Heart left ventricle (tissue), 16 donors: ENCODE measurements at places on chromosomes 7 and 10. TPM values are rescaled to one million over a fixed set of nuclear protein-coding genes. Genes with fewer than 3 reads are reported as not detected.

- no peaks in the 10 kb centered on the region for H3K36me3 ChIP-seq
- H3K4me3 ChIP-seq: no peak overlapping the region
- no peaks in the 10 kb centered on the region for H3K27me3 ChIP-seq
- no peak overlapping the region for H3K27ac ChIP-seq
- no peaks in the 10 kb centered on the region for H3K4me1 ChIP-seq
These were observed 195.9 kb downstream of the CFTR start for GRCh38 chr7:117675497-117676435.

GRCh38 chr7:158164101-158165095 lies 423.2 kb downstream of the PTPRN2 start:
- H3K27ac ChIP-seq: no peak overlapping the region
- no peak overlapping the region for H3K4me3 ChIP-seq
- no peaks in the 10 kb centered on the region for H3K36me3 ChIP-seq
- no peaks in the 10 kb centered on the region for H3K27me3 ChIP-seq
- no peak for DNase-seq
- no peaks in the 10 kb centered on the region for H3K4me1 ChIP-seq

DNA sequence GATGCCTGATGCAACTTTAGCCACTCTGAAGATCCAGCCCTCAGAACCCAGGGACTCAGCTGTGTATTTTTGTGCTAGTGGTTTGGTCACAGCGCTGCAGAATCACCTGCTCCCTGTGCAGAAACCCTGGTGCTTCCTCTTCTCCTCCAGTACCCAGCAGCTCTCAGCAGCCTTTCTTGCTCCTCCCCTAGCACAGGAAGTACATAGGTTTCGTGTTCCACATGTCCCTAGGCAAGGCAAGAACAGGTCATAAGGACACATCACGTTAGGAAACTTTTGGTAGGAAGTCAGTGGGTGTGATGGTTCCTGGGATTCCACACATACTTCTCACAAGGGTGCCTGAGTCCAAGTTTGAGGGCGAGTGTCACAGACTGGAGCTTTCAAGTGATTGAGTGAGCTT lies 167.9 kb upstream of the PRSS1 start:
- H3K4me3 ChIP-seq: no peak overlapping the region
- H3K36me3 ChIP-seq: no peaks in the 10 kb centered on the region
- DNase-seq: no peak
- no peaks in the 10 kb centered on the region for H3K4me1 ChIP-seq
- H3K27me3 ChIP-seq: no peaks in the 10 kb centered on the region

DNA sequence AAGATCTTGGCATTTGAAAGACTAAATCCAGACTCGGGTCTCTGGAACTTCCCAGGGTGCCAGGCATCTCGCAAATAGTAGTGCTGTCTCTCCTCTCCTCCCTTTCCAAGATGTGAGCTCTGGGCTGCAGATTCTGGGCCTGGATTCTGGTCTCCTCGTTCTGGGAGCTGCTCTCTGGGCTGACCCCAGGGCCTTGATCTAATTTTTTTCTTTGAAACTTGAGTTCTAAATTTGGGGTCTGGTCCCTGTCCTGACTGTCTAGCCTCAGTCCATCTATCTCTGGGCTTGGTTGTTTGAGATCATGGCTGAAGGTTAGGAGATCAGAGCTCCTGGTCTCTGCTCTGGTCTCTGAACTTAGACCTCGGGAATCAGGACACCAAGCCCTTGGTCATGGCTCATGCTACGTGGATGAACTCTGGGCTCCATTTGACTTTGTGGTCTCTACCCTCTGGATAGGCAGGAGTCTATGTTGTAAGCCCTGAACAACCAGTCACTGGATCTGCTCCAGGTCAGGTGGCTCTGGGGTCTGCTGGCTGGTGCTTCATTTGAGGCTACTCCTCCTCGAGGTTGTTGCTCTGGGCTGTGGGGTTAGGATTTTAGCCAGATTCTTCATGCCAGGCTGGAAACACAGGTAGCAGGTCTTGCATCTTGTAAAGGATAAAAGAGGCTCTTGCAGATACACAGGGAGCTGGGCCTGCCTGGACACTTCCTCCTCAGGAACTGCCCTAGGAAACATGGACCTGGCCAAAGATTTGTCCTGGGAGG lies 8.0 kb upstream of the MBL2 start:
- H3K27ac ChIP-seq: no peak overlapping the region
- H3K4me3 ChIP-seq: no peak overlapping the region
- H3K27me3 ChIP-seq: no peaks in the 10 kb centered on the region
- no peaks in the 10 kb centered on the region for H3K36me3 ChIP-seq

DNA sequence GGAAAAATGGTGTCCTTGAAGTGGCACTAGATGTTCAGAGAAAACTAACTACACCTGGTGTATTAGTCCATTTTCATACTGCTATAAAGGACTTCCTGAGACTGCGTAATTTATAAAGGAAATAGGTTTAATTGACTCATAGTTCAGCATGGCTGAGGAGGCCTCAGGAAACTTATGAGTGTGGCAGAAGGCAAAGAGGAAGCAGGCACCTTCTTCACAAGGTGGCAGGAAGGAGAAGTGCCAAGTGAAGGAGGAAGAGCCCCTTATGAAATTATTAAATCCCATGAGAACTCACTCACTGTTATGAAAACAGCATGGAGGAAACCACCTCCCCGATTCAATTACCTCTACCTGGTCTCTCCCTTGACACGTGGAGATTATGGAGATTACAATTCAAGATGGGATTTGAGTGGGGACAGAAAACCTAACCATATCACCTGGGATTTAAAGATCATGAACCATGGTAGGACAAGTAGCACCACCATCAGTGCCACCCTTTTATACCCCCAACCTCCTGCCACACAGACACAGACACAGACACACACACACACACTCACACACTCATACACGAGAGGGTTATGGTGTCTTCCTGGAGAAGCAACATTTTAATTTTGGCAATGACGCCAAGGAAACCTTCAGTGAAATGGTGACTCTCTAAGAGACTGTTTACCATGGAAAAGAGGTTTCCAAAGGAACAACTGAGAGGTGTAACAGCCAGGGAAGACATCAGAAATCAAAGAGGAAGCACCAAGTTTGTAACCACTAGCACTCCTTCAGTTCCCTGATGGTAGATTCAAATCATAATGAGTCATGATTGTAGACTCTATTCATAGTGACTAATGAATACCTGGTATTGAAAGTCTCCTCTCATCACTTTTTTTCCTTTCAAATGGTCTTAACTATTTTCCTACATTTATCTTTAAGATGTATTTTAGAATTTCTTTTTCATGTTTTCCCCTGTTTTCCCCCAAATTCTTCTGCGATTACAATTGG lies 41.8 kb upstream of the WNT16 start:
- no peak for DNase-seq
- no peak overlapping the region for H3K4me3 ChIP-seq
- no peaks in the 10 kb centered on the region for H3K27me3 ChIP-seq
- peaks cover 30% of the 10 kb centered on the region for H3K36me3 ChIP-seq
- no peaks in the 10 kb centered on the region for H3K4me1 ChIP-seq

DNA sequence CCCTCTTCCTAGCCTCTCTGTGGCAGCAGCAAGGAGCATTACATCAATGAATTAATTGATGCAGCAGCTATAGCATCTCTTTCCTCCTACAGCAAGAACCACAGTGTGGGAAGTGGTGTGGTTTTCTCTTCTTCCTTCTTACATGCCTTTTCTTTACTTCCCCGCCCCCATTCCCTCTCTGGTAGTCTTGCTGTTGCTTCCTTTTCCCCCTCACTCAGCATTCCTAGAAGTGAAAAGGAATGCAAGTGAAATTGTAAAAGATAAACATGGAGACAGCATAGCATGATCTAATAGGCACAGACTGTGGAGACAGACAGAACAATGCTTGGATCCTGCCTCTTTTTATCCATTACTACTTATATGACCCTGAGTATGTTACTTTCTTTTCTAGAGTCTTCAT lies 370.5 kb upstream of the BMPER start:
- H3K4me3 ChIP-seq: no peak overlapping the region
- DNase-seq: no peak
- H3K36me3 ChIP-seq: no peaks in the 10 kb centered on the region
- no peaks in the 10 kb centered on the region for H3K4me1 ChIP-seq
- H3K27me3 ChIP-seq: no peaks in the 10 kb centered on the region
- no peak overlapping the region for H3K27ac ChIP-seq

GRCh38 chr10:113960617-113961181 lies 83.0 kb upstream of the ADRB1 start:
- DNase-seq: no peak
- H3K27ac ChIP-seq: no peak overlapping the region
- no peaks in the 10 kb centered on the region for H3K4me1 ChIP-seq
- H3K4me3 ChIP-seq: no peak overlapping the region
- H3K36me3 ChIP-seq: no peaks in the 10 kb centered on the region
- H3K27me3 ChIP-seq: no peaks in the 10 kb centered on the region

GRCh38 chr10:29725133-29725720 lies 90.5 kb upstream of the SVIL start:
- H3K36me3 ChIP-seq: no peaks in the 10 kb centered on the region
- peaks cover 7% of the 10 kb centered on the region for H3K4me1 ChIP-seq
- DNase-seq: peak; percentile 48
- peak overlapping the region; percentile 62 for H3K27ac ChIP-seq

- H3K36me3 ChIP-seq: no peaks in the 10 kb centered on the region
- no peak overlapping the region for H3K27ac ChIP-seq
- no peak for DNase-seq
- no peak overlapping the region for H3K4me3 ChIP-seq
- H3K27me3 ChIP-seq: peaks cover 19% of the 10 kb centered on the region
These were observed 116.0 kb downstream of the SLIT1 start for GRCh38 chr10:97069576-97070362.

The CPA2 gene
- 0.76 TPM for total RNA-seq
